ENCODE measurements at places on chromosomes 5 and 9.
A peak's percentile ranks its signal among the peaks of the same experiment; 100 is the strongest.

- no peak for DNase-seq
Observed at GRCh38 chr5:118906947-118907346, 81.4 kb downstream of the DTWD2 start.

- no peak for DNase-seq
Observed at GRCh38 chr9:111035543-111036428, 2.5 kb downstream of the LPAR1 start.

DNA sequence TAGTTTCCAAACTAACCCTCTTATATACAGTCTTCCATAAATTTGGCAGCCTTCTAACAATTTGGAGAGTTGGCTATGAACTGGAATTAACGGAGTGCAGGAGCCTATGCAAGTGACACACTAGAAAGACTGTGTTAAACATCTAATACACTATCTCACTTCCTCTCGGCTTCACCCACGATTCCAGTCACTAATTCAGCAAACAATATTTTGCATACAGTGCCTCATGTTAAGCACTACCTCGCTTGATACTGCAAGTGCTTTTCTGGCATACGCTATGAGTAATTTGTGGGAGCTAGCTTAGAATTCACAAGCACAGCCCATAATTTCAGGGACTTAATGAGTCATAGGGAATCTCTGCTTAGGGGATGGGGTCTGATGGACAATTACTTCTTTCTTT, 102.5 kb downstream of the ST8SIA4 start:
- no peak for DNase-seq

DNA sequence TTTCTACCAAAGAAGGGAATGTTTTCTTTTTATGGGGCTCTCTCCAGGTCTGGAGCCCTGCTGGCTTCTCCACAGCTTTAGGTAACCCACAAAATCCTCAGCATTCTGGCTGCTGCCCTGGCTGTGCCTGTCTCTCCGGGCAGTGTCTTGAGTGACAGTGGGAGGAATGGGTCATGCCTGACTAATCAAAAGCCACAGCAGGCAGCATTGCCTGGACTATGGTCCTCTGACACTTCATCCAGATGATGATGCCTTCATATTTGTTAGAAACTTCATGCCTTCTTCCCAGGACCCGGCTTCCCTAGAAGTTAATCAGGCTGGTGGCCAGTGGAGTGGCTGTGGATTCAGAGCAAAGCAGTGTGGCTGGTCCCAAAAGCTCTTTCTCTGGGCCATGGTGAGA, 32.2 kb upstream of the TGFBI start:
- no peak for DNase-seq

DNA sequence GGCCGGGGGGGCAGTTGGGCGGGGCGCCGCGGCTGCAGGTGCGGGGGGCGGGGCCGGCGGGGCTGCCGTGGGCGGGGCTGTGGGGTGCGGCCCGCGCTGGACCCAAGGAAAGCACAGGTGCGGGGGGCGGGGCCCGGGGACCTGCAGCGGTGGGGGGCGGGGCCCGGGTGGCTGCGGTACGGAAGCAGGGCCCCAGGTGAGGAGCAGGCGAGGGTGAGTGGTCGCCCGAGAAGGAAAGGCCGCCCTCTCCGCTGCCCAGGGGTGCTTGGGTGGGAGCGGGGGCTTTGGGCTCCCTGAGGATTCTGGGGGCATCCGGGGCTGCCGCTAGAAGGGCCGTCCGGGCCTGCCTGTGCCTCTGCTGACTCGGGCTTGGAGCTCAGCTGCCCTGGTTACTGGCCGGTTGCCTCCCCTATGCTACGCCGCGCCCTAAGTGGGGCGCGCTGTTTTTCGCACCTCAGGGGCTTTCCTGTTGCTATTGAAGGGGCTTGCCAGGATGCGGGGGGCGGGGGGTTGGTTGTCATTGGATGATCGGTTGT, 767 bp downstream of the RALGPS1 start:
- peak; percentile 9 for DNase-seq

DNA sequence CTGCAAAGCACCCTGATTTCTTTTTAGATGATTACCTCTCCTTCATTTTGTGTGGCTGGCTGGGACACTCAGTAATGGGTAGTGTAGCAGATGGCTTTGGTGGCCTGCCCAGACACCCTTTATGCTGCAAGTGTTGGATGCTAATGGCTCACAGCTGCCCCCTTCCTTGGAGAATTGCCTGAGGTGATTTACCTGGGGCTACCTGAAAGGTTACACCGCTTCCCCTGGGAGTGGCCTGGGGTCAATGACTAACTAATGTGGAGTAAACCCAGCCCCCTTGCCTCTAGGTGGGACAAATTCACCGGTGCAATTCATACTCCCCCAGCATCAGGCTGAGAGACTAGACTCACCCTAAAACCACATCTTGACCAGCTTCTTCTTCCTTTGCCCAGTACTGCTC, 23.5 kb upstream of the HAND1 start:
- DNase-seq: no peak

- DNase-seq: no peak
Observed at GRCh38 chr9:13614060-13614459, 334.6 kb upstream of the MPDZ start.

- DNase-seq: no peak
Observed at GRCh38 chr5:77186652-77187370, 23.7 kb upstream of the PDE8B start.

- no peak for DNase-seq
Observed at GRCh38 chr5:94420885-94421284, 197.5 kb downstream of the KIAA0825 start.

- no peak for DNase-seq
Observed at GRCh38 chr9:109973336-109973735, 193.3 kb downstream of the PALM2AKAP2 start.

DNA sequence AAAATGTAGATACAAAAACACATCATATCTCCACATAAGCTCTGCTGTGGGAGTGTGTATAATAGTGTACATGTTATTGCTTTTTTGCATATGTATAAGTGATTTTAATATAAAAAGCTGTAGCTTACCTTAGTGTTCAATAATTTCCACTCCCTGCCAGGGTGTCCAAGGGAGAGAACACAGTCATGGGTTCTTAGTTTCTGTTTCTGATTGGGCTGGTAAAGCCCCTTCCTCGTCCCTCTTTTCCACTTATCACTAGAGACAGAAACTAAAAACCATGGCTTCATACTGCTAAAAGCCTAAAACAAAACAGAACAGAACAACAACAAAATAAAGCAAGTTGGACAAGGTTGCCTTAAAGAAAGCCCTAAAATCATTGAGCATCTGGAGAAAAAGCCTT, 74.4 kb upstream of the S1PR3 start:
- no peak for DNase-seq

Measured in stimulated activated naive CD8-positive, alpha-beta T cell treated with anti-CD3 and anti-CD28 coated beads, Interleukin-15, Interleukin-2, amounts not matched to agents 100 U/mL and 50 U/mL, for 24 hours (primary cell).